ENCODE measurements at places on chromosomes 5 and 9.

- DNase-seq: no peak
Observed at GRCh38 chr5:53826504-53826903, 266.1 kb downstream of the NDUFS4 start.

GRCh38 chr5:159888860-159889259 is 27.4 kb upstream of the ADRA1B start:
- no peak for DNase-seq

DNA sequence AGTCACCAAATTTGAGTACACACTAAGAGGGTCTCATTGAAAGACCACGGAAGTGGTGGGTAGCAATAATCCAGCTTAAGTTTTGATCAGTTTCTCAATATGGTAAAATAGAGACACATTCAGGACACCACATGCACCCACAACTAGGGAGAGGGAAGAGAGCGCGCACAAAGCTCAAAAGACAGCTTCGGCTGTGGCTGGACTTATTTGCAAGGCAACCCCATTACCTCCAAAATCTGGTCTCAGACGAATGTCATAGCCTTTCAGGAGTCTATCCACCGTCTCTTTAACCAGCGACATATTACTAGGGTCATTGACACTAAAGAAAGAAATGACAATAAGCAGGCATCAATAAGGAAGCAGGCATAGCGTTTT is 443 bp downstream of the GABRB2 start:
- no peak for DNase-seq

DNA sequence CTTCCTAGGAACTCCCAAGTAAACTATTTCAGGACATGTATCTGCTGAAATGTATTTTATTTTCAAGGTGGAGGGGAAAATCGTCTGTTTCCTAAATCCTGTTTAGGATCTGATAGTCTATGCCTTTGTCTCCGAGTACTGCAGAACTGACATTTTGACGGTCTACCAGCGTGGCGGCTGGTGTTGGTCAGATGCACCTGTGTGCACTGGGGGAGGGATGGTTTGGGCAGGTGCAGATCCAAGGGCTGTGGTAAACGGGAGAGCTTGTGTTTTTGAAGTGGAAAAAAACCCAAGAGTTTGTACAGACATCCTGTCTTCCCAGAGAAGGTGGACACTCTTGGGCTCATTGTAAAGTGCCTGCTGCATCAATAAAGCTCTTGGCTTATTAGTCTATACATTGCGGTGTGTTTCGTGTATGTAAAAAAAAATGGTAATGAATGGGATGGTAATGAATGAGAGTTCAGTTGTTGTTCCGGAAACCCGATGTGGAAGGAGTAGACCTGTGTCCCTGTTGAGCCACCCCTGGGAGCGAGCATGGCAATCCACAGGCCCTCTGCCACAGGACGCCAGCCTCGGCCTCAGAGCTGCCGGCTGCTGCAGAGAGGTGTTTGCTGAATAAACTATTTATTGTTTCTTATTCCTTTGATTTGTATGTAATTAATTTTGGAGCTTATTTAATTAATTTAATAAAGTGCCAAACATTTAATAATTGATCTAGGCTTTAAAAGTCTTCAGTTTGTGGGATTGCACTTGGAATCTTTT is 15.3 kb downstream of the ARPC5L start:
- no peak for DNase-seq

DNA sequence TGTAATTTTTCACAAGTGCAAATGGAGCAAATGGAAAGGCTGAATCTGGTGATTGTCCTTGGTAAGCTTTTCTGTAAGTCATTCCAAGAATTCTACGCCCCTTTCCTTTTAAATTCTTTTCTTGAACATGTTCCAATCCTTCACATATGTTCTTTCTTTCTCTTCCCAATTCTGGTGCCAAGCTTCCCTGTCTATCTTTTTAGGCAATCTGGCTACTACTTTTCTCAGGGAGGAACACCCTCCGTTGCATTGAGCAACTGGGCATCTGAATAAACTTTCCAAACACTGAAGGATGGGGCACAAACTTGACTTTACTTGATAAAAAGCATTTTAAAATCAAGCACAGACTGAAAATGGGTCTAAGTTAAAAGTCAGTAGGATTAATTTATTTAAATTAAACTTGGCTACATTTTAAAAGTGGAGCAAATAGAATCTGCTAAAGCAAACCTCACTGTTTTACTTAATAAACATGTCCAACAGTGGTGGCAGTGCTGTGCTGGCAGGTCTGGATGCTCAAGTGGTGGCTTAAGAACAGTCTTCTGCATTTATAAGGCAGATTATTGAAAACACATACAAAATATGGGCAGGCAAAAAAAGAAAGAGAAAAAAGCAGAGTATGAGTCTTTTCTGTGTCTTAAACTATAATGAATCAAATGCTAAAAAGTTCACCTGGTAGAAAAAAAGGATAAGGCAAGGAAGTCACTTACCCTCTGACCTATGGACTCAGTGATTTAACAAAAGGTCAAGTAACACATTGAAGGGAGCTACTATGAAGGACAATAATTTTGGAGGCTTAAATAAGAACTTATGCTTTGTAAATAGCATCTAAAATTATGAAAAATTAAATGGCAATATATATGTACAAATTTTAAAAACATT is 5.4 kb downstream of the ELL2 start:
- no peak for DNase-seq

GRCh38 chr9:99823681-99824377 is 2.1 kb downstream of the NR4A3 start:
- peak; percentile 49 for DNase-seq

- no peak for DNase-seq
Observed at GRCh38 chr5:124739634-124740025, 6.8 kb downstream of the ZNF608 start.

DNA sequence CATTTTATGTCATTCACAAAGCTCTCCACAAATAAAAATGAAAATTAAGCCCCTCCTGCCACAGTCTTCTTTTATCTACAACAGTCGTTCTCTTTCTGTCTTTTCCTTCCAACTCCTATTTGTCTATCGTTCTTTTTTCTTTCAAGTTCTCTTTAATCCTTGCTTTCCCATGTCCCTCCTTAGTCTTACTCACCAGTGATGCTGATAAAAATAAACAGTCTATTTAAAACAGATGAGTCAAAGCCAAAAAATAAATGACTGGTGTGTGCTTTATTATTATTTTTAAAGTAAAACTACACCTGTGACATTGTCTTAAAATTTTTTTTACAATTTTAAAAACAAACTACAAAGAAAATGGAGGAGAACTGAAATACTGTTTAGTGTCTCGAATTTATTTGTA is 137.1 kb upstream of the TMEM161B start:
- DNase-seq: no peak

DNA sequence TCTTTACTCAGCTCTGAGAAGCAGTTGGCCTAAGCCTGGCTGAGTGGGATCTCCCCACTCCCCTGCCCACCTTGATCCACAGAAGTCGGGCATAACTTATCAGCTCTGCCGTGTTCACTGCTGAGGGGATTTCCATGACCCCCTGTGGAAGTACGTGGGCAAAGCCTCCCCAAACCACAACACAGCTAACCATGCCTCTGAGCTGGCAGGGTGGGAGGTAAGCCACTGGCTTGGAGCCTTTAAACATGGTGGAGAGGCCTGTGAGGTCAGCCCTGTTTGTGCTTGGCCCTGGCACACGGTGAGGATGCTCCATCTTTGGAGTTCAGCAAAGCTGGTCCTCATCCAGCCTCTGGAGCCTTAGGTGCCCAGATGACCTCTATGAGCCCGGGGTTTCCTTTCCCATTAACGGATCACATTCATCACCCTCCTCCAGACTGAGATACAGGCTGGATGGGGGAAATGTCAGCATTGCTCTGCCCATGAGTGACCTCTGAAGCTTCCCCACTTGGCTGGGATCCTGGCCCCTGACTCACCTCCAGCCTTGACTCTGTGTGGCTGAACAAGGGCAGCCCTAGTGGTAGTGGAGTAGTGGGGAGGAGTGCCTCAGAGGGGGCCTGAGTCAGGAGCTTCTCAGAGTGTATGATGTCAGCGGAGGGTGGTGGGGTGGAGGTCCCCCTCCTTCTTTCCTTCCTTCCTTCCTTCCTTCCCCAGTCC is 6.2 kb downstream of the PDLIM4 start:
- no peak for DNase-seq

DNA sequence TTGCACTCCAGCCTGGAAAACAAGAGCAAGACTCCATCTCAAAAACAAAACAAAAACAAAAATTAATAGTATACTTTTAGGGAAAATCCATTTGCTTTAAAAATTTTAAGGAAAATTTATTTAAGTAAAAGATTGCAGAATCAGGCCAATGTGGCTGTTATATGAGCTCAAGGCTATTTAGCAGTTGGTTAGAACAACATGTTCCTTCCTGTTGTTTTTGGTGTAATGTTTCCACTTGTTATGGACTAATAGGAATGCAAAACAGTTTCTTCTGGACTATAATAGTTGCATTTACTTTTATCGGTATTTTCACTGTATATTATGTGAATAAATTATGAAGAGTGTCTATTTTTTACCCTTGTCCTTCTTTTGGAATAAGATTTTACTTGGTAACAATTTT is 3.0 kb upstream of the CDC42SE2 start:
- DNase-seq: no peak

DNA sequence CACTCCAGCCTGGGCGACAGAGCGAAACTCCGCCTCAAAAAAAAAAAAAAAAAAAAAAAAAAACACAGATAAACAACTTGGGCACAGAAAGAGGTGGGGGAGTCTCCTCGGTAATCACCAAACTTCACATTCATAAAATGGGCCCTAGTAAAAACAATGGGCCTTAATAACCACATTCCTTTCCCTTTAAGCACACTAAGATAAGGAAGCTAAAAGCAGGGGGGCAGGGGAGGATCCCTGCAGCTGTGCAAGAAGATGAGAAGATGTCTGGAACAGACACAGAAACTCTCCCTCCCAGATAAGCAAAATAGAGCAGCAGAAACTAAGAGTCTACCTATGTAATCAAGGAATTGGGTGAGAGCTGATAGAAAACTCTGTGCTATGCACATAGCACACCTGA is 111.2 kb upstream of the FAM174A start:
- DNase-seq: no peak

DNA sequence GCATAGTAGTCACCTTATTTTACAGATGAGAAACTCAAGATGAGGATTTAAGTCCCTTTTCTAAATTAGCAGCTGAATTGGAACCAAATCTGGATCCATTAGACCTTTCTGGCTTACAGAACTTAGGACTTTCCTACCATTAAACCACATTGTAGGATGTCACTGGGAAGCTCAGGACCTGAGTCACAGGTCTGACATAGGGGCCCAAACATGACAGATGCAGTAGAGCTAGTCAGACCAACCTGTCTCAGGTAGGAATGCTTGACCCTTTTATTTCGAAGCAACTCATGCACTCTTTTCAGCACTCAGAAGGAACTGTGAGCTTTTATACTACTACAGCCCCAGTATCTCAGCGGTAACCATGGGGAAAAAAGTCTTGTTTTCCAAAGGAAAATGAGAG is 2.6 kb downstream of the RAB24 start:
- no peak for DNase-seq

- no peak for DNase-seq
Observed at GRCh38 chr9:116313638-116314037, 160.0 kb downstream of the PAPPA start.

DNA sequence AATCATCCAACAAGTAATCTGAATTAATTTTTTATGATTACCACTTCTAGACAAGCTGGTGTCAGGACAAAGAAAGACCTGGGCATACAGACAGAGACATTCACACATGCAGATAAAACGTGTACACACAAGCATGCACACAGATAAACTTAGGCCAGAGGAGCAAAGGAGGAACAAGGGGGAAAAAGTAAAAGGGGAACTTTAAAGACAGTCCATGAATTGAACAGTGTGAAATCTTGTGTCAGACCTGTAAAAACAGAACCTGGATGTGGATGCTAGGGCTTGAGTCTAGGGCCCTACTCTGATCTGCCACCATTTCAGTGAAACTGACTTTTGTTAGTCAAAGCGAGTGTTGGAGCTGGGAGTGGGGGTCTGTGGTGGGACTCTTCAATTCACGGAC is 11.2 kb upstream of the ZSWIM6 start:
- DNase-seq: no peak

GRCh38 chr5:24110004-24110615 is 534.7 kb downstream of the CDH10 start:
- no peak for DNase-seq

- DNase-seq: no peak
Observed at GRCh38 chr9:37926737-37927118, 22.8 kb upstream of the SLC25A51 start.

DNA sequence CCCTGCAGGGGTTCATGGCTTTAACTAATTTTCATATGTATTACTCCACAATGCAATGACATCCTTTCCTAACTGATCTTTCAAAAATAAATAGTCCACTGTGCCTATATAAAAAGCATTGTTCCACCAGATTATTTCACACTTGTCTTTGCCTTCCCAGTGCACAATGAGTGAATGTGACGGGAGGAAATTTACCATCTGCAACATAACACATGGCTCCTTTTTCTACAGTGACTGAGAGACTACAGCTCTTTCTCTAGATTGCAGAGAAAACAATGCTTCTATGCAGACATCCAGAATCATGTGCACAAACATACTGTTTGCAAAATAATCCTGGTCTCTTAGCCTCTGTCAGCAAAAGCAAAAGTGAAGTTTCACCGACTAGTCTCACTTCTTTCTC is 483.7 kb upstream of the PIK3R1 start:
- no peak for DNase-seq

- no peak for DNase-seq
Observed at GRCh38 chr5:137960819-137961218, 71.6 kb downstream of the PKD2L2 start.

GRCh38 chr5:5755888-5756287 is 333.4 kb downstream of the ICE1 start:
- no peak for DNase-seq

DNA sequence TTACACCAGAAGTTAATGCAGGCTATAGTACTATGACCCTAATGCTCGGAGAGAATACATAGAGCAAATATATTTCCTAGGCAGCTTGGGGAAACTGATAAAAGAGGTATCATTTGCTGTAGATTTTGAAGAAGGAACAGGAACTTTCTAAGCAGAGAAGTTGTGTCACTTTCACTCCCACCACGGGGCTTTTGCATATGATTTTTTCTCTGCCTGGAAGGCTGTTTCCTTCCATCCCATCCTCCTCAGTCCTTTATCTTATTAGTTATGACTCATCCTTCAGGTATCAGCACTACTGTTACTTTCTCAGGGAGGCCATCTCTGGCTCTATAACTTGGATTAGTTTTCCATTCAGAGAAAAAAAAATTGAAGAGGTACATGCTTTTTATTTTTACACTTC is 2006.1 kb upstream of the WWC1 start:
- DNase-seq: no peak

DNA sequence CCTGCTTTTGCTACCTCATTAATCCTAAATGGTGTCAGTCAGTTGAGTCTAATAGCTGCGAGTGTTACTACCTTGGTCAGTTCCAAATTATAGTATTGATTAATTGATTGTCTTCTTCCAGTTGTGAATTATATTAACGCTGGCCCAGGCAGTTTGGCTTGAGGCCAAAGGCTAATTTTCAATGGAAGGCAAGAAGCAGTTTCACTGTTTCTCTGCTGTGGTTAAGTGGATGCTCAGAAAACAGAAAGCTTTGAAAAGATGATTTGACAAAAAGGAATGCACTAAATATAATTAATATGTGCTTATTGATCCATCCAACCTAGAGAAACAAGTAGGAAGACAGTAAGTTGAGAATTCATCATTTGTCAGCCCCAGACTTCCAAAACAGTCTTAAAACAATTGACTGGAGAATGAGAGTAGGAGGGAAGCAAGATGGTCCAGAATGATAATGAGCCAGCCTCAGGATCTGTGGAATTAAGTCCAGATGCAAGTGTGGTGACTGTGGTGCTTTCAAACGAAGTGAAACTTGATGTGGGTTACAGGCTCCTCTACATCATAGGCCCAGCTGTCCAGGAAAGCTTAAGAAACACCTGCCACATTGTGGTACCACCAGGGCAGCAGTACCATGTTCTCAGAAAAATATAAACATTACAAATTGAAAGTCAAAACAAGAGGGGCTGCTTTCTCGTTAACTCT is 1371.0 kb upstream of the DMAC1 start:
- no peak for DNase-seq

Data from T-helper 22 cell (primary cell).